Osteoblast (primary cell): ENCODE measurements at places on chromosomes 4 and X. TPM values are rescaled to one million over a fixed set of nuclear protein-coding genes. Genes with fewer than 3 reads are reported as not detected.

The ELF4 gene
- 24.8 and 25.0 TPM in 2 replicates for total RNA-seq

GRCh38 chrX:103441878-103442535 lies 65.7 kb downstream of the BEX3 start:
- H3K4me3 ChIP-seq = no peak overlapping the region
- peaks cover 22% of the 10 kb centered on the region for H3K4me1 ChIP-seq
- peak overlapping the region; percentile 70 for H3K27ac ChIP-seq
- H3K27me3 ChIP-seq = peaks cover 4% of the 10 kb centered on the region
- H3K36me3 ChIP-seq = no peaks in the 10 kb centered on the region

GRCh38 chr4:71187404-71188155 lies 151.2 kb upstream of the SLC4A4 start:
- H3K27ac ChIP-seq = peak overlapping the region; percentile 85
- DNase-seq = peak; percentile 96
- no peaks in the 10 kb centered on the region for H3K36me3 ChIP-seq
- H3K4me1 ChIP-seq = peaks cover 37% of the 10 kb centered on the region
- peak overlapping the region; percentile 85 for H3K4me3 ChIP-seq
- no peaks in the 10 kb centered on the region for H3K27me3 ChIP-seq

DNA sequence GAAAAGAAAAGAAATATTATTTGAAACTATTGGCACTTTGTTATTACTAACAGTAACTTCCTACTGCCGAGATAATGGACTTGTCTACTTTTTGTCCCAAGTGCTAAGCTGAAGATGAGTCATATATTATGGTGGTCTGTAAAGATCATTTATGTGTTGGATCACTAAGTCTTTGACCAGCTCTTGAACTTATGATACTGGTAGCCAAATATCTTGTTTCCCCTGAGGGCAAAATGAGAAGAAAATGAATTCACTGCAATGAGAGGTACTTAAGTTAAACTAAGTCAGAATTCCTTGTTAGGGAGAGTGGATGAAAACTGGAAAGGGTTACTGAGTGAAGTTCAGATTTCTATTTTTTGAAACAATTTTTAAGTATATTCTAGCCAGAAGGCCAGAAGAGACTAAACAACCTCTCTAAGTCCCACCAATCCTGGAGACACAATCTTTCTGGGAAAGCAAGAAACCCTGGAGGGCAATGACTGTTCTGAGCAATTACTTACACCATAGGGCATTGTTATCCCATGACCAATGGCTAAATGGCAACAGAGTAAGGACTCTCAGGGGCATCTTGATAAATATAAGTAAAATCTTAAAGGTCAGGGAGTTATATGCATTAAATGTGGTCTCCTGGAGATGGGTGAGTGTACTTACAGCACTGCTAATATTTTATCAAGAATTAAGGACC lies 287.7 kb downstream of the STIM2 start:
- H3K27ac ChIP-seq = no peak overlapping the region
- H3K4me3 ChIP-seq = no peak overlapping the region
- no peaks in the 10 kb centered on the region for H3K27me3 ChIP-seq
- DNase-seq = no peak

The TMEM271 gene
- not detected in 2 replicates for total RNA-seq

GRCh38 chrX:42248226-42248625 lies 324.9 kb upstream of the CASK start:
- H3K27ac ChIP-seq = no peak overlapping the region
- no peak for DNase-seq
- H3K27me3 ChIP-seq = no peaks in the 10 kb centered on the region
- H3K4me1 ChIP-seq = no peaks in the 10 kb centered on the region

- no peak for DNase-seq
- no peak overlapping the region for H3K27ac ChIP-seq
- no peaks in the 10 kb centered on the region for H3K4me1 ChIP-seq
- no peak overlapping the region for H3K4me3 ChIP-seq
- no peaks in the 10 kb centered on the region for H3K36me3 ChIP-seq
- H3K27me3 ChIP-seq = no peaks in the 10 kb centered on the region
These were observed 41.8 kb upstream of the SORBS2 start for GRCh38 chr4:185853841-185854240.

DNA sequence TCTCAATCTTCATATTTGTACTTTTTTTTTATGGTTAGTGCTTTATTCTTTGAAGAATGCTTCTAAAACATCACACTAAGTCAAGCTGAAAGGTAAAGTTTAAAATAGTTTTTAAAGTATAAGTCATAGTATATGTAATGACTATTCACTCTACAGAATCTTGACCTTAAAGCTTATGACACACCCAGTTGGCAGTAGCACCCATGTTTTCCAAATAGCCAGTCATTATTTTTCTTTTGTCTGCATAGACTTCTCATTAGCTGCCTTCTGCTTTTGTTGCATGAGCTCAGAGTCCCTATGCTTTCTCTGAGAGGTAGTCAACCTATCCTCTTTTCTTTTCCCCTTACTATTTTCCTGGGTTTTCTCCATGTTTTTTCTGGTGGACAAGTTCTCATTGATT lies 231.5 kb downstream of the PCDH18 start:
- DNase-seq = no peak
- no peak overlapping the region for H3K4me3 ChIP-seq
- H3K36me3 ChIP-seq = no peaks in the 10 kb centered on the region
- peaks cover 8% of the 10 kb centered on the region for H3K4me1 ChIP-seq
- H3K27me3 ChIP-seq = no peaks in the 10 kb centered on the region

- H3K27me3 ChIP-seq = no peaks in the 10 kb centered on the region
- no peak overlapping the region for H3K4me3 ChIP-seq
- peaks cover 27% of the 10 kb centered on the region for H3K4me1 ChIP-seq
- no peak overlapping the region for H3K27ac ChIP-seq
These were observed 115.7 kb downstream of the IRF2 start for GRCh38 chr4:184358521-184359232.

DNA sequence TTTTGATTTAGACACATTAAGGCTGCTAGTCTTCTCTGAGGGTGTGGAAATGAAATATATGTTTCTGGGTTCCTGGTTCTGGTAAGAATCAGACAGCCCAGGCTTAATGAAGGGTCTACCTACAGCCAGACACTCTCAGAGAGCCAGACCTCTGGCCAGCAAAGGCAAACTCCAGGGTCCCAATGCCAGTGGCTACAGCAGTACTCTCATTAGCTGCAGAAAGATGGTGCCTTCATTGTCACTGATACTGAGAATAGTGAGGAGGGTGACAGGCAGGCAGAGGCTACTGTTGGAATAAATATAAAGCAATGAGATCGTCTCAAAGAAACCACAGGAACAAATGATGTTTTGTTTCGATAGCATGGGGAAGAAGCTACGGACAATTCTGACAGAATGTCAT lies 437.6 kb downstream of the GPM6A start:
- DNase-seq = no peak
- peaks cover under 1% of the 10 kb centered on the region for H3K4me1 ChIP-seq
- no peaks in the 10 kb centered on the region for H3K27me3 ChIP-seq
- no peak overlapping the region for H3K27ac ChIP-seq
- no peak overlapping the region for H3K4me3 ChIP-seq

GRCh38 chr4:71195924-71196323 lies 142.9 kb upstream of the SLC4A4 start:
- peaks cover 30% of the 10 kb centered on the region for H3K4me1 ChIP-seq
- peak overlapping the region; percentile 59 for H3K27ac ChIP-seq
- H3K36me3 ChIP-seq = no peaks in the 10 kb centered on the region
- H3K4me3 ChIP-seq = no peak overlapping the region
- peak; percentile 90 for DNase-seq

GRCh38 chr4:12580787-12581186 lies 903.4 kb downstream of the RAB28 start:
- no peaks in the 10 kb centered on the region for H3K27me3 ChIP-seq
- no peak overlapping the region for H3K27ac ChIP-seq
- no peaks in the 10 kb centered on the region for H3K36me3 ChIP-seq
- no peaks in the 10 kb centered on the region for H3K4me1 ChIP-seq
- DNase-seq = no peak

- no peak overlapping the region for H3K27ac ChIP-seq
- no peaks in the 10 kb centered on the region for H3K27me3 ChIP-seq
- no peak overlapping the region for H3K4me3 ChIP-seq
These were observed 1017.2 kb downstream of the PCDH7 start for GRCh38 chr4:31737419-31737818.

DNA sequence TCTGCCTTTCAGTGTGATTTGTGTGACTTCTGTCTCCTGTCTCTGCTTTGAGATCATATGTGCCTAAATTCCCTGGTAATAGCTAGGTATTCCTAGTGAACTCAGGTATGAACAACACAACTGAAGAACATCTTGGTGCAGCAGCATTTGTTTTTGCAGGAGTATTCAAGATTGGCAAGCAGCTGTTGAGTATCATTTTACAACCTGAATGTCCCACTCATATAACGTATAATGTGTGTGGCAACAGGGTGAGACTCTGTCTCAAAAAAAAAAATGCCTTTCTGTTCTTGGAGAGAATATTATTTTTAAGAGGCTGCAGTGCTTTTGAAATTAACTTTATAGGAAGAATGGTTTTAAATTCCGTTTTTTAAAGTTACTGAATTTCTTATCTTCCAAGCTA lies 7.7 kb downstream of the LSM6 start:
- no peak overlapping the region for H3K27ac ChIP-seq
- H3K27me3 ChIP-seq = no peaks in the 10 kb centered on the region
- no peak for DNase-seq
- H3K36me3 ChIP-seq = peaks cover 26% of the 10 kb centered on the region
- no peaks in the 10 kb centered on the region for H3K4me1 ChIP-seq
- no peak overlapping the region for H3K4me3 ChIP-seq
